ENCODE measurements at places on chromosomes 11 and 22.
A peak's percentile ranks its signal among the peaks of the same experiment; 100 is the strongest.

- no peak for ATAC-seq
These were observed 31.6 kb upstream of the ME3 start for GRCh38 chr11:86703987-86704386.

DNA sequence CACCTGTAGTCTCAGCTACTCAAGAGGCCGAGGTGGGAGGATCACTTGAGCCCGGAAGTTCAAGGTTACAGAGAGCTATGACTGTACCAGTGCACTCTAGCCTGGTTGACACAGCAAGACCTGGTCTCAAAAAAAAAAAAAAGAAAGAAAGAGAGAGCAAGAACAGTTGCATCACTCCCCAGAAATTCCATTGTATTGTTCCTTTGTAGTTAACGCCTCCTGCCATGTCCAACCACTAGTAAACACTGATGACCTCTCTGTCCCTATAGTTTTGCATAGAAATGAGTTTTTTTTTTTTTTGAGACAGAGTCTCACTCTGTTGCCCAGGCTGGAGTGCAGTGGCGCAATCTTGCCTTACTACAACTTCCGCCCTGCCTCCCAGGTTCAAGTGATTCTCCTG lies 10.8 kb downstream of the PATL1 start:
- ATAC-seq, result no peak

DNA sequence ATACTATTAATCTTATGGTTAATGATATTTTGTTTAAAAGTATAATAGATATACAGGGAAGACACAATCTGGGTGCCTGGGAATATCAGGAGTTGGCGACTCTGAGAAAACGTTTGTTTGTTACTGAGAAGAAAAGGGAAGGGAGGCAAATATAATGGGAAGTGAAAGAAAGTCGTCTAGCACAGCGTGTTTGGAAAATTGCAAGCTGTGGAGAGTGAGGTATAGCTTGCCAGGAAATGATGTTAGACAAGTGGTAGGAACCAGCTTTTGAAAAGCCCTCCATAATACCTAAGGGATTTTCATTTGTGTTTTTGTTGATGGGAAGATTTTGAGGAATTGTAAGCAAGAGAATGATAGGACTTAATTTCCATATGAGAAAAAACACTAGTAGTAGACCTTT lies 322.2 kb downstream of the LUZP2 start:
- ATAC-seq, result no peak

- no peak for ATAC-seq
These were observed 1207.2 kb downstream of the LRRC4C start for GRCh38 chr11:40252236-40252635.

DNA sequence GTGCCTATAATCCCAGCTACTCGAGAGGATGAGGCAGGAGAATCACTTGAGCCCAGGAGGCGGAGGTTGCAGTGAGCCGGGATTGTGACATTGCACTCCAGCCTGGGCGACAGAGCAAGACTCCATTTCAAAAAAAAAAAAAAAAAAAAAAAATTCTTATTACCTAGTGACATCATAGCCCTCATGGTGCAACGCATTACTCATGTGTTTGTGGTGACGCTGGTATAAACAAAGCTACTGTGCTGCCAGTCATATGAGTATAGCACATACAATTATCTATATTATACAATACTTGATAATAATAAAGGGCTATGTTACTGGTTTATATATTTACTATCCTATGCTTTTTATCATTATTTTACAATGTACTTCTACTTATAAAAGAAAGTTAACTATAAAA lies 41.2 kb downstream of the OR2AT4 start:
- ATAC-seq, result no peak

- ATAC-seq, result no peak
These were observed 6.2 kb downstream of the NADSYN1 start for GRCh38 chr11:71459076-71459766.

DNA sequence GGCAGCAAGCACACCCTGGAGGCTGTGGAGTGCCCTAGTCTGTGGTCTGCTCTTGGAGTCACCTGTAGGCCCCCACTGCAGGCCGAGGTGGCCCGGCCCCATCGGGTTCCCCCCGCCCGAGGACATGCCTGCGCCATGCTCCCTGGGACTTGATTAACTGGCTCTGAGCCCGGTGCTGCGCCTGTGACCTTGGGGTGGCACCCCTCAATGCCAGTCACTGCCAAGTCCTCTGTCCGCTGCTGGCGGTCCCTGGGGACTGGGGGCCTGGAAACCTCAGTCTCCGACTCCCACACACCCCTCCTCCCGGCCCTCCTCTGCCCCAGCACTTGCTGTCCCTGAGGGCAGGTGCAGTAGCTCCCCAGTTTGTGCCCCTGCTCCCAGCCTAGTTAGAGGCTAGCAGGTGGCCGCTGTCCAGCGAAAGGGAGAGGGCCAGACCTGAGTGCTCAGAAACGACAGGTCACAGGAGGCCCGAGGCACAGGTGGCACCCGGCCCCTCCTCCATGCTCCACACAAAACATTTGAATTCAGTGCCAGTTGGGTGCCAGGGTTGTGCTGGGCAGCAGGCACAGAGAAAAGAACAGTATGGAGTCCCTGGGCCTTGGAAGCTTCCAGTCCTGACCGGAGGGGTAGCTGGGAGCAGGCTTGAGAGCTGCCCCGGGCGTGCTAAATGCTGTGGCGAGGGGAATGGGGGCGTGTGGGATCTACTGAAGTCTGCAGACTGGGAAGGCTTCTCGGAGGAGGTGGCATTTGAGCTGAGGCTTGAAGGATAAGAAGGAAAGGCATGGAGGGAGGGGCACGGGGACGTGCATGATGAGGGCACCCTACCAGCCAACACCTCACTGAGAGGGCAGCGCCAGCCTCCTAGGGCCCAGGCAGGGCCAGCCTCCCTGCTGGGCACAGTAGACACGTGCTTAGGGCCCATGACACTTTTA lies 16.4 kb upstream of the FLRT1 start:
- ATAC-seq, result no peak

GRCh38 chr11:65309006-65309405 lies 5.7 kb upstream of the CDC42EP2 start:
- no peak for ATAC-seq

DNA sequence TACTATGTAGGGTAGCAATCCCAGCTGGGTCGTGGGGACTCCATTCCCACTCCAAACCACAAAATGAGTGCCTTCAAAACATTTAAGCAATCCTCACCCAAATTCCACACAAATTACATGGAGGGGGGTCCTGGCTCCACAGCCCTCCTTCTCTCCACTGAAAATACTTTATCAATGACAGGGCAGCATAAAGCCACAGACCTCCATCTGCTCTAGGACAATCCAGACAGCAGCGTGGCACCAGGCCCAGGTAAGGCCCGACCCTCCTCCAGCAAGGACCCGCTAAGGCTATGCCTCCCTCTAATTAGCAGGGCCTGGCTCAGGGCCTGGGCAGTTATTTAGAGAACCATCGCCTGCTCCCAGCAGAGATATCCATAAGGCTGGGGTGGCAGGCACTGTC lies at the start of gene PANX3:
Gene PANX3, plus strand, starts transcription at position 365 of the 400 bp plus-strand sequence. CDS start 129 bp downstream, outside the sequence.
- ATAC-seq, result no peak

- no peak for ATAC-seq
These were observed 6.8 kb upstream of the ANKRD13D start for GRCh38 chr11:67282155-67282875.

GRCh38 chr11:114762408-114762807 lies 84.1 kb downstream of the NXPE2 start:
- no peak for ATAC-seq

GRCh38 chr22:20166703-20167102 lies 15.8 kb upstream of the CCDC188 start:
- no peak for ATAC-seq

DNA sequence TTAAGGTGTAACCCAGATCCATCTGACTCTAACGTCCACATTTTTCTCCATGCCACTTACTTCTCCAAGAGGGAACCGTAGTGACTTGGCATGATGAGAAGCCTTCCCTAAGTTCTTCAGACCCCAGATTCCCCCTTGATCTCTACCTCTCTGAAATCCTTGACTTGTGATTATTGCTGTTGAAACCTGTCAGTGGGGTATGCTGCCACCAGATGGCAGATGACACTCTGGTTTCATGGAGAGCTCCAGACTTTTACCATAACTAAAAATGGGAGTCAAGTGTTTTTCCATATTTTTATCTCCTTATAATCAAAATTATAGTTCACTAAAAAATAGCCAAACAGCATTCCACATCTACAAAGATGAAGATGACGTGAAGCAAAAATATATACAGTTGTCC lies 504.2 kb downstream of the SOX6 start:
- ATAC-seq, result no peak

DNA sequence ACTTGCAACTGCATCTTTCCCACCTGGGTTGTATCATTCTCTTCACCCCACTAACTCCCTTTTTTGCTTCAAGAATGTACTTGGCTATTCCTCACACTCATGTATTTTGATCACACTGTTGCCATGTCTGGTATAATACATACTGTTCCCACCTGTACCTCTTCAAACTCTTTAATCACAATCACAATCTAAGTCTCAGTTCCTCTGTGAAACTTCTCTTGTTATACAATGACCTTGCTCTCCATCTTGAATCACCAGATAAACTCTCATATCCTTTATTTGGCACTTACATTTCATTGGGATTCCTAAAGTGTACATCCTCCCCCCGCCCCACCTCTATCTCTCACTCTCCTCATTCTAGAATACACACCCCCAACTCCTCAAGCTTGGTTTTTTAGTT lies 516.0 kb upstream of the CHORDC1 start:
- ATAC-seq, result no peak

DNA sequence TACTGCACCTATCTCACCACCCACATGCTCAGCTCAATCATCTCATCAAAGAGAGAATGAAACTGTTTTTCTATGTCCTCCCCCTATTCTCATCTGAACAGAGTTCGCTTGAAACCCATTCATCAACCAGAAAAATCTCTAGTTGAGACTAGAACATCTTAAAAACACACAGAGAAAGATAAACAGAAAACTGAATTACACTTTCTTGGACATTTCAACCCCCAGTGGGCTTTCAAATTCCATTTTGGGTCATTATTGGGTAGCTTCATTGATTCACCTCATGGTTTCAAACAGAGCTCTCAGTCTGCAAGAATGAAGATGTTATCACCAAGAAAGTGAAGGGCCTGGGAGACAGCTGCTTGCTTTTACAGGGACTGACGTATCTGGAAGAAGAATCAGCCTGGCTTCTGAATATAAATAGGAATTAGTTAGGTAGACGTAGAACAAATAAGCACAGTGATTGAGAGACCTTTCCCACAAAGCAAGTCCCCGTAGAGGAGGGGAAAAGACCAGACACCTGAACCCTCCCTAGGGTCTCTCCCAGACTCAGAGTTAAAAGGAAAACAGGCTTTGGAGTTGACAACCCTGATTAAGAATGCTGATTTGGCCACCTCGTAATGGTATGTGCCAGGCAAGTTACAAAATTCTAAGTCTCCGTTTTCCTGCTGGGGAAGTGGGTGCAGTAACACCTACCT lies 155.7 kb downstream of the BBOX1 start:
- ATAC-seq, result no peak

GRCh38 chr11:119130662-119131061 lies 9.3 kb downstream of the HINFP start:
- ATAC-seq, result no peak

DNA sequence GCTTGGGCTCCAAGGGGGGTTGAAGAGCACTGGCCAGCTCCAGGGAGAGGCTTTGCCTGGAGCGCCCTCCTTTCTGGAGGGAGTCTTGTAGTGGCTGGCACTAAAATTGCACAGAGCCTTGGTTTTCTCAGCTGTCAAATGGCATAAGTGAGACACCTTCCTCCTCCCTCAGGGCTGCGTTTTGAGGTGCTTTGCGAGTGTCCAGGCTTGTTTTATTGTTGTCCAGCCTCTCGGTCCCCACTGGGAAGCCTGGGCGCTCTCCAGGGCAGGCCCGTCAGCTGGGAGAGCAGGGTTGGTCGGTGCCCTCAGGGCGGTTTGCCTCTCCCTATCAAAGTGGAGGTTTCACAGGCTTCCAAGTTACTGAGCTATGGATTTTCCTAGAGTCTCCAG lies 149.3 kb upstream of the B3GAT1 start:
- ATAC-seq, result no peak

- ATAC-seq, result no peak
These were observed 100.0 kb upstream of the GRAMD1B start for GRCh38 chr11:123330071-123330470.

DNA sequence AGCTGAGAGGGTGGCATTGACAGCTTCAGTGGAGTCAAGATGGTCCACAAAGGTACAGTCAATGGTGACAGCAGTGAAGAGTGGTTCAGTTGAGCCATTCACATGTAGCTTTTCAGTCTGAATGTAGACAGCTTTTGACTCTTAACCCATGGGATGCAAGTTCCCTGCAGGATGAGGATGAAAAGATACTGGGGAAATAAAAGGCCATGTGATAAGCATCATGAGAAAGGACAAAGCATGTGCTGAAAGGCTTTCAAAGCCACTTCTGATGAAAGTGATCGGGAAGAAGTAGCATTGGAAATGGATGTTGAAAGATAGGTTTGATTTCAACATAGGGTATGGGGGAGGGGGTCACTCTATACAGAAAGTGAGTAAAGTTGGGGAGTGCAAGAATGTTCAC lies 182.9 kb downstream of the ETS1 start:
- ATAC-seq, result no peak

- peak; percentile 66 for ATAC-seq
These were observed 519 bp upstream of the ART5 start for GRCh38 chr11:3642071-3642951.

GRCh38 chr11:119298726-119299125 lies 18.2 kb downstream of the MCAM start:
- no peak for ATAC-seq

DNA sequence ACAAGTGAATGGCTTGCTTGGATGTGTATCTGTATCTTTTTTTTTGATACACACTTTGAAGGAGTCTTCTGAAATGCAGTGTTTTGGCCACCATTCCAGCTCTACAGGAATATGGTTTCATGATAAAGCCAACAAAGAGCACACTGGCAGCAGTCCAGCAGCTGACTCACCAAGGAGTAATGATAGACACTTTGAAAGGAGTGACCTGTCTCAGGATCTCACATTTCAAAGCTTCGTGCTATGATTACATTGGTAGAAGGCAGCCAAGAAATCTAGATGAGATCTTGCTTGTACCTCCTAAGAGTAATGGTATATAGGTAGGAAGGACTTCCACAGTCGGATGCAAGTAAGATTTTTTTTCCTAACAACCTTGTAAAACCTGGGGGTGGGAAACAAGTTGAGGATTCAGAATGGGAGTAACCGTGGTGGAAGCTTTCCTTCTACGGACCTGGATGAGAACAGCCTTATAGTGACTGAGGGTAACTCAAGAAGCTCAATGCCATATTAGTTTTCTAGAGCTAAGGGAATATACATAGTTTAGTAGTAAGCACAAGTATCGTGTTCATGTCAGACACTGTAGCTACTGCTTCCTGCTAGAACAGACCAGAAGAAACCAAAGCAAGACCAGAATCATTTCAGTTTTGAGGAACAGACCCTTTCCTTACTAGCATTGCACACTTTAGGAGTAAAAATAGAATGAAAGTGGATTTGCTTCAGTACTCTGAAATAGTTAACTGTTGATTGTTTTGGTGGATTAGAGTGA lies 25.0 kb downstream of the MTMR3 start:
- no peak for ATAC-seq
